ENCODE measurements at places on chromosomes 13 and 19. TPM values are rescaled to one million over a fixed set of nuclear protein-coding genes. Genes with fewer than 3 reads are reported as not detected.

The KLK10 gene
- total RNA-seq, result 3.2 TPM

The PSG2 gene
- not detected for total RNA-seq

The FREM2 gene
- total RNA-seq, result 4.6 TPM

The MYO1F gene
- 4.8 TPM for total RNA-seq

The TM9SF2 gene
- total RNA-seq, result 130 TPM

The RFC3 gene
- total RNA-seq, result 14.3 TPM

The MTUS2 gene
- 19.4 TPM for total RNA-seq

The RINL gene
- 14.1 TPM for total RNA-seq

The POSTN gene
- total RNA-seq, result 4.8 TPM

The SCN1B gene
- 3.9 TPM for total RNA-seq

The KLK14 gene
- total RNA-seq, result not detected

The OR10H4 gene
- total RNA-seq, result not detected

The TNFSF9 gene
- 4.2 TPM for total RNA-seq

The SYNE4 gene
- 1.6 TPM for total RNA-seq

The CYP4F11 gene
- total RNA-seq, result 0.23 TPM

The TRAPPC2B gene
- 20.5 TPM for total RNA-seq

The CALR3 gene
- not detected for total RNA-seq

The OVOL3 gene
- total RNA-seq, result not detected

The TIMM13 gene
- 23.1 TPM for total RNA-seq

Data from diencephalon (tissue), 1 donor.